Endothelial cell of umbilical vein (primary cell): ENCODE measurements at places on chromosomes 5 and 9.

GRCh38 chr5:112221128-112221527 lies 197.9 kb downstream of the EPB41L4A start:
- no peak for DNase-seq

DNA sequence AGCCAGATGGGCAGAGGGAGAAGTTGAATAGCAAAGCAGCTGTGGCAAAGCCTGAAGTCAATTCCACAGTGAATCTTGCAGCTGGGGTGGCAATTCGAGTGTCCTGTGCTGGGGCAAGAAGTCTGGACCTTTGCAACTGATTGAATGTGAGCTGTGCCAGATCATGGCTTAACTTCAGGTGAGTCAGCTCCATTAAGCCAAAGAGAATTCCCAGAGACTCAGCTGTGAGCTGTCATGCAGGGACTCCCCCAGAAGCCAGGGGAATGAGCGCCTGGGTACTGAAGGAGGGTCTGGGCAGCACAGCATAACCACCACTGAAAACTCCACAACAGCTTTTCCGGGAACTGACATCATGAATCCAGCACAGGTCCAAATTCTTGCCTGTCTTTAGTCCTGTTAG lies 153.5 kb upstream of the TRPC7 start:
- DNase-seq: no peak

DNA sequence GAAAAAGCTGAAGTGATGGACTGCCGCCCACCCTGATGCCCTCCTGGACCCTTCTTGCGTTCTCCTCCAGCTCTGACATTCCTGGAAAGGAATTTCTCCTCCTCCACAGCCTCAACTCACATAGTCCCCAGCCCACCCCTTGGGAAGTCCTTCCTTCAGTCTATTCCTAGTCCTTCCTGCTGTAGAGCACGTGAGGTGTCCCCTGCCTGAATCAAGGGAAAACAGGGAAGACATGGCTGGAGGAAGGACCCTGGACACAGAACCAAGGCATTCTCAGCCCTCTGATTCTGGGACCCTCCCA lies 3.7 kb downstream of the ARID3C start:
- no peak for DNase-seq

GRCh38 chr5:14265570-14265969 lies 122.4 kb downstream of the TRIO start:
- peak; percentile 62 for DNase-seq

DNA sequence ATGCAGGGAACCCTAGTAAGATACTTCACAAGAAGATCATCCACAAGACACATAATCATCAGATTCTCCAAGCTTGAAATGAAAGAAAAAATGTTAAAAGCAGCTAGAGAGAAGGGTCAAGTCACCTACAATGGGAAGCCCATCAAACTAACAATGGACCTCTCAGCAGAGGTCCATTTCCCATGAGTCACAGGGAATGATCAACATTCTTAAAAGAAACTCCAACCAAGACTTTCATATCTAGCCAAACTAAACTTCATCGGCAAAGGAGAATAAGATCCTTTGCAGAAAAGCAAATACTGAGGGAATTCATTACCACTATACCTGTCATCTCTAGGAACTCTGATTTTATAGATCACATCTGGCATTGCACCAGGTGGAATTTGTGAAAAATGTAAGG lies 52.9 kb upstream of the SPATA31E1 start:
- DNase-seq: no peak

GRCh38 chr5:99453196-99453595 lies 524.4 kb upstream of the CHD1 start:
- no peak for DNase-seq
